Fibroblast of skin of right biceps (primary cell): ENCODE measurements at places on chromosomes 2 and 18.

DNA sequence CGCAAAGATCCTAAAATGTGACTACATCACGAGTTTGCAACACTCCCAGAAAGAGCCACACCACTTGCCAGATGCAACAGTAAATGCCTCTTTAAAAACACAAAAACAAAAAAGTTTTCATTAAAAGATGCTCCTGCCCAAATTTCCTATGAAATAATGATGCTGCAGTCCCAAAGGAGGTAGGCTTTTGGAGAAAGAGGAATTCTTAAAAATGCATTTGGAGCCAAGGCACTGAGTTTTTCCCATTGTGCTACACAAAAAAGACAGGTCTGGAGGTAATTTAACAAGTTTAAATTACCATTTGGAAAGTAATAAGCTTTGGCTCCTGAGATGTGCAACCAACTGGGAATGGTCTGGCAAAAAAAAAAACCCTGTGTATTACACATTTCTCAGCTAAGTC, 145.0 kb downstream of the PID1 start:
- no peak for DNase-seq

GRCh38 chr2:43637030-43637803, at the start of gene PLEKHH2:
PLEKHH2 (plus strand) TSS chr2:43637260; CDS start chr2:43644674, 7,414 bp downstream.
- peak; percentile 88 for DNase-seq

- no peak for DNase-seq
Measured at GRCh38 chr2:231177156-231178025, 21.0 kb upstream of the ARMC9 start.

DNA sequence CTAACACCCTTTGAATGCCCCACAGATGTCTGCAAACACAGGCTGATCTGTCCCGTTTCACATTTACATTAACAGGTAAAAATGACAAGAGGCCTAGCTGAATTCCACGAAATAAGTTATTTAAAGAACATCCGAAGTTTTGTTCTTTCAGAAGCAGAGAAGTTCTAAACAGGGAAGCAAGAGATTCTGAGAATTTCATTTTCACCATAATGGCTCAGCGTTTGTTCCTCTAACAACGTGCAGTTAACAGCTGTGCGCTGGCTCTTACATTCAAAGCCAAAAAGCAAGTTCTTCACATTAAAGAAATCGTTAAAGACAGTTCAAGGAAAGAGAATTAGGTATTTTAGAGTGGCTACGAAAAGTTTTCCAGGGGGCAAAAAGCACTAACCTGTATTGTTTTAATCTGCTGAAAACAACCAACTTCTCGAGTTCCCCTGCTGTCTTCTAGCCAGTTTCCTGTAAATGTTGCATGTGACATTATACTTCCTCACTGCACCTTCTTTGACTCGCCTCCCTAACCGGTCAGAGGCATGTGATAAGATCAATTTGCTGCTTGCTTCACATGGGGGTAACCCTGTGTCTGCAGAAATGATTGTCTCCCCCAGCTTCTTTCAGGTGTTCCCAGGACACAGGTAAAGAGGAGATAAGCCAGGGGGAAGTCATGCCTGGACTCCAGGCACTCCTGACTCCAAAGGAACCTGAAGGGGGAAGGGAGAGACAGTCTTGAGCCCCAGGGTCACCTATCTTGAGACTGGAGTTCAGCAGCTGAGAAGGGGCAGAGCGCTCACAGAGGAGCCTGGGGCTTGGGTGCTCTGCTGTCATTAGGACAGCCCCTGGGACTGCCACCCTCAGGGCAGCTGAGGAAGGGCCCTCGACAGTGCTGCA, 36.8 kb upstream of the WIPF1 start:
- DNase-seq = peak; percentile 35

- DNase-seq = no peak
Measured at GRCh38 chr2:239619369-239619768, 218.5 kb upstream of the HDAC4 start.

DNA sequence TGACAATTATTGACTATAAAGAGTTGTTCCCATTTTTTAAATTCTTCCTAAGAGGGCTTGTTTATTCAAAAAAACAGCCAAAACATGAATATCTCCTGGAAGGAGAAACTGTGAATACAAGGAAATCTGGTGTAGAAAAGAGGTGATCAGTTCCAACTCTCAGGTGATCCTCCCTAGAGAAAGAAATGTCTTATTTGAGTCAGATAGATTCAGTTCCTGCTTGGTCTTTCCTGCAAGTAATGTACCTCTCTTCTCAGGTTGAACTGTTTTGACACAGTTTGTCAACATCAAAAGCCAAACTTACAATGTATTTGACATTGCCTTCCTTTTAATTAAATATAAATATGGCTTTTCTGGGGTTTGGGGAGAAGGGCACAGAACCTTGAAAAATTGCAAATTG, 567.4 kb downstream of the ARHGAP15 start:
- DNase-seq = no peak

GRCh38 chr2:135786823-135787222, 45.2 kb downstream of the UBXN4 start:
- DNase-seq = peak; percentile 94

DNA sequence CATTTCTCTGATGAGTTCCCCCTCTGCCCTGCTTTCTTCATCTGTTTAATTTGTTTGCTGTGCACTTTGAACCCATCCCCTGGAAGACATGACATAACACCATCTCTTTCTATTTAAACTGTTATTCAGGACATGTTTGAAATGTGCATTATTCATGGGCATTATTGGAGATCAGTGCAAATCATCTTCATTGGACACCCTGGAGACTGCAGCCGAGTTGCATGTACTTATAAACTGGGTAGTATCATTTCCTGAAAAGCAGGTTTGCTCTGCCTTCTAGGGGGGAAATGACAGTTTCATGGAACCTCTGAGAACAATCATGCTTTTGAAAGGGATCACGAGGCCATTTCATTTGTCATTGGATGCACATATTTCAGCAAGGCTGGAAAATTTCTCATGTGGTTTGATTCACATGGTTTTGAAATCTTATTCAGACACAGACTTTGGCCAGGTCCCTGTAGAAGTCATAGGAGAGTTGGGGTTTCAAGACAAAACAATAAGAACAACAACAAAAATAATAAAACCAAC, 462.8 kb upstream of the MEX3C start:
- no peak for DNase-seq

GRCh38 chr2:51505533-51505932, 473.6 kb upstream of the NRXN1 start:
- DNase-seq = no peak

GRCh38 chr2:166332106-166332505, 43.6 kb downstream of the SCN9A start:
- no peak for DNase-seq

- no peak for DNase-seq
Measured at GRCh38 chr18:31155498-31155897, 7.2 kb downstream of the DSC1 start.

- DNase-seq = no peak
Measured at GRCh38 chr2:112831946-112832840, 4.4 kb downstream of the IL1B start.

DNA sequence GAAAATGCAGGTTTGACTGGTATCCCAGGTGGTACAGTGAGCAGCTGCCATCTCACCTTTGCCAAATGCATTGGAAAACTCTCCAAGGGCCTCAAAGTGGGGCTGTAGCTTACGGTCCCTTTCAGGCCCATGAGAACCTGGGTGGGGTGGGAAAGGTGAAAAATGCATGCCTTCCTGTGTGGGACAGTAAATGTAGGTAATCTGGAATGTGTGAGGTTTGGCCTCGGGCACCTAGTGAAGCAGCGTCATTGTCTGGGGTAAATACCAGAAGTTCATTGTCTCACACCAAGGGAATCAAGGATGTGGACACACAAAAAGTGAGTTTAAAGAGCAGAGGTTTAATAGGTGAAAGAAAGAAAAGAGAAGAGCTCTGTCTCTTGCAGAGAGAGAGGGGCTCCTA, 36.6 kb downstream of the TIMM21 start:
- no peak for DNase-seq

DNA sequence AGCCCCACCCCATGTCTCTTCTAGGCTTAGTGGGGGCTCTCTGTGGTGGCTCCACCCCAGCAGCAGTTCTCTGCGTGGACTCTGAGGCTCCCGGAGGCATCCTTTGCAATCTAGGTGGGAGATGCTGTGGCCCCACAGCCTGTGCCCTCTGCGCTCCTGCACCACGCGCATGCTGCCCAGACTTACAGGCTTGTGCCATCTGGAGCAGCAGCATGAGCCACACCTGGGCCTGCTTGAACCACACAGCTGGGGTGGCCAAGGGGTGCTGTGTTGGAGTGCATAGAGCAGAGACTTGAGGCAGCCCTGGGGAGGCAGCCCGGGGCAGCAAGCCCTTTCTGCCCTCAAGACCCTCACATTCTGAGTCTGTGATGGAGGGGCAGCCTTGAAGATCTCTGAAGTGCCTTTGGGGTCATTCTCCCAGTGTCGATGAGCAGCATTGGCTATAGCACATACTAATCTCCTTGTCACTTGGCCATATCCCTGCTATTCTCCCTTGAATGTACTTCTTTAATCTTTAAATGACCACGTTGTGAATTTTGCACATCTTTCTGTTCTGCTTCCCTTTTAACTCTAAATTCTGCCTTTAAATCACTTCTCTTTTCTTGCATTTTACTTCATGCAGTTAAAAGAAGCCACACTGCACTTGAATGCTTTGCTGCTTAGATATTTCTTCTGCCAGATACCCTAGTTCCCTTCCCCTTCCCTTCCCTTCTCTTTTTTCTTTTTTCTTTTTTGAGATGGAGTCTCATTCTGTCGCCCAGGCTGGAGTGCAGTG, 62.4 kb downstream of the NCAPH start:
- no peak for DNase-seq

- DNase-seq = no peak
Measured at GRCh38 chr2:240153418-240153817, 13.0 kb upstream of the OTOS start.

DNA sequence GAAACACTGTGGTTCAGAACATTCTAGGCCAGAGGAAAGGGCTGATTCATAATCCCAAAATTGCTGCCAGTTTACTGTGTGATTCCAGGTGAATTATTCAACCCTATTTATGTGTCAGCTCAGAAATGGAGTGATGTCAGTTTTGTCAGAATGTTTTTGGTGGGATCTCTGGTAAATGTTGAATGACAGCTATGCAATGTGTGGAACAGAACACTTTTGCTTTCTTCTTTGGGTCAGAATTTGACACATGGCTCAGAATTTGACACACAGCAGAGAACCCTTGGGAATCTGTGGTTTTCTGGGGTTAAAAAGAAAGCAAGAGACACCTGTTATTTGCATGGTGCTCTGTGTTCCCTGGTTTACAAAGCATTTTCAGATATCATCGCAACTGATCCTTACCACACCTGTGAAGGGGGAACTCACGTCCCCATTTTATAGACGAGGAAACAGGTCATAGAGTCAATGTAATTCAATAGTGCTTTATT, 1.6 kb upstream of the MTA3 start:
- peak; percentile 12 for DNase-seq

GRCh38 chr2:206824993-206825392, 59.6 kb downstream of the FASTKD2 start:
- no peak for DNase-seq

- DNase-seq = no peak
Measured at GRCh38 chr2:39093218-39093898, 27.5 kb downstream of the SOS1 start.

GRCh38 chr2:124975648-124976047, 950.6 kb downstream of the CNTNAP5 start:
- no peak for DNase-seq

- no peak for DNase-seq
Measured at GRCh38 chr2:207139552-207139951, 26.2 kb downstream of the KLF7 start.

DNA sequence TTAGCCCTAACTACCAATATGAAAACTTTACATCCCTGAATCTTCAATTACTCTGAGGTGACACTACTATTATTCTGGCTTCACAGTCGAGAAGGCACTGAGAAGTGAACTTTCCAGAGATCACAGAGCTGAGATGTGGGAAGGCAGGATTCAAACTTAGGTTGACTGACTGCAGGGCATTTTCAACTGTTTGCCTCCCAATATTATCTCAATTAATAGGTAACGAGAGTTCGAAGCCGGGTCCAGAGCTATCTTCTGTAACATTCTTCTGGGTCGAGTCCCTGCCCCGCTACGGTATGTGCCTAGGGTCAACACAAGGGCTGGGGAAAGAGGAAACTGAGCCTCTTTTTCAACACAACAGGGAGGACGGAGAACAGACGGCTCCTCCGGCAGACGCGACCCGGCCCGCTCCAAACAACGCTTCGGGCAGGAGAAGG, 740 bp downstream of the CHMP3 start:
- no peak for DNase-seq

DNA sequence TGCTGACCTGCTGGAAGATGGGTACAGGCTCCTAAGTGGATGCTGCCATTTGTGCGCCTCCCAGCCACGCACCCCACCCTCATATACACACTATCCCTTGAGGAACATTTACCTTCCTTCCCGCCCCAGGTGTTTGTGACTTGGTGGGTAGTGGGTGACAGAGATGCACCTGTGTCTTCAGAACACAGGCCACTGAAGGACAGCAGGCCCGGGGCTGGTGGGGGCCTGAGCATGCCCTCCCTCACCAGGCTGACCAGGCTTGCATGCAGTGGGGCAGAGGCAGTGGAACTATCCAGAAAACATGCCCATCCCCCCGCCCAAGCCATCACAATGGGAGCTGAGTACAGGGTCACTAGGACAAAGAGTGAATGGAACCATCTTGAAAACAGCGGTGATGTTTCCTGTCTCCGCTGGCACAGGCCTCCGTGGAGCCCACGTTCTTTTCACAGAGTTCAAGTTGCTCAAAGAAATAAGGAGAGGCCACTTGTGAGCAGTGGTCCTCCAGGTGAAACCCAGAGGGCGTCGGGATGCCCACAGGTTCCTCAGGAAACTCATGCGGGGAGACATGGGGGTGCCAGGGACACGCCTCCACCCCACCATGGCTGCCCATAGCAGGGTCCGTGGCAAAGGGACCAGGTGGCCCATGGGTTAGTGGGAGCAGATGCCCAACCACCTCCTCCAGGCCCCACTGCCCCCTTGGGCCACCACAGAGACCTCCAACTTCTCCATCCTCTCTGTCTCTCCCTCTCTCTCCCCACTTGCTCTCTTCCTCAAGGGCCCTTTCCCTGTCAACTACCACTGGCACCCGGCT, 90.9 kb downstream of the MALT1 start:
- no peak for DNase-seq

DNA sequence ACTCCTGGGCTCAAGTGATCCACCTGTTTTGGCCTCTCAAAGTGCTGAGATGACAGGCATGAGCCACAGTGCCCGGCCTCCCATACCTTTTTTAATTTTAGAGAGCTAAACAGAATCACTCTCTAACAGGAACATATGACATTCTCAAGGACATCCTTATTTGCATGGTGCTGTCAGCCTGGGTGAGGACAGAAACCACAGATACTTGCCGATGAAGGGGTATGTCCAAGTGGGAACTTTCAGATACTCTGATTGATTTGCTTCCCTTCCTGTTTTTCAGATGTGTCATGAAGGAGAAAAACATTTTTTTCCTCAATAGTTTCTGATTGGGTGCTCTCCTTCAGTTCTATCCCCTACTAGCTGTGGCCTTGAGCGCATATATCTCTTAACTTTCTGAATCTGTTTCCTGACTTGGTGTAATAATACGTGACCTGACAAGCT, 49.6 kb downstream of the MYO3B start:
- DNase-seq = no peak

DNA sequence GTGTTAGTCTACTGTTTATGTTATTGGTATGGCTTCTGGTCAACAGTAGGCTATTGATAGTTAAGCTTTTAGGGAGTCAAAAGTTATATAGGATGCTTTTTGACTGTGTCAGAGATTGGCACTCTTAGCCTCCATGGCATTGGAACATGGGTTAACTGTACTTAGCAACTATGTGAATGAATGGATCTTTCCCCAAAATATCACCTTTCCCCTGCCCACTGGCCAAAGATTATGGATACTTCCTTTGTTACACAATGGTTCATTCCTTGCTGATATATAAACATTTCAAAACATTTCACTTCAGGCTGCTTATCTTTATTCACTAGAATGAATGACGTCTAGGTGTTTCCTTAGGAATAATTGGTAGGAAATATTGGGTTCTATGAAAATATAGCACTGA, 62.1 kb upstream of the DOCK10 start:
- no peak for DNase-seq
